Activated T-helper 17 cell treated with anti-CD3 and anti-CD28 coated beads, Interleukin-2, amount 50 U/mL, for 72 hours (primary cell): ENCODE measurements at places on chromosomes 11 and 22. TPM values are rescaled to one million over a fixed set of nuclear protein-coding genes. Genes with fewer than 3 reads are reported as not detected.

CALCB gene
- total RNA-seq, result 0.56 TPM

KREMEN1 gene
- 0.40 TPM for total RNA-seq

P2RY6 gene
- total RNA-seq, result not detected

PYGM gene
- 4.7 TPM for total RNA-seq

ESAM gene
- 0.50 TPM for total RNA-seq

C11orf91 gene
- total RNA-seq, result not detected

GRCh38 chr22:22865311-22866072 is 22.1 kb upstream of the IGLL5 start:
- ATAC-seq, result peak; percentile 78

GRCh38 chr11:62491571-62492329 is 54.9 kb downstream of the AHNAK start:
- no peak for ATAC-seq

GRCh38 chr11:110907629-110908028 is 195.4 kb upstream of the ARHGAP20 start:
- ATAC-seq, result peak; percentile 64

- no peak for ATAC-seq
Observed at GRCh38 chr11:32382339-32383049, 52.8 kb downstream of the WT1 start.

DNA sequence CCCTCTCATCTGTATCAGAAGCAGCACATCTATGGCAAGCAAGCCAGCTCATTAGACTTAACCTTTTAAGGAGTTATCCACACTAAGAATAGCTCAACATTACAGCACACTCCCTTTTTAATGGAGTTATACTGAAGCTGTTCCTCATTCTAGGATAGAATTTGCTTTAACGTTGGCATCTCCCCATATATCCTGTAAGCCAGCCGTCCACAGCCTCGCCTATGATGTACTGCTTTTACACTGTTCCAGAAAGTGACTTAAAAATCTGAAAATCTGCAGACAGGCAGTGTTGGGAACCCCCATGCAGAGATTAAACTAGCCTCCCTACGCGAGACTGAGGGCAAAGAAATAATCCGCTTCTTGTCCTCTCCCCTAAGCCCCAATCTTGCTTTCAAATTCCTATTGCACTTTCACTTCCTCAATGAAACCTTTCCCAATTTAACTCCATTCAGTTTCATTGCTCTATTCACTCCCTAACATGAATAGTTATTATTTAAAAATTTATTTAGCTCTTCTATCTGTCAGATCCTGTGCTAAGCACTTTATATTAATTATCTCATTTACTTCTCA is 225.0 kb downstream of the BLID start:
- ATAC-seq, result no peak

- no peak for ATAC-seq
Observed at GRCh38 chr11:108125096-108125495, 3.7 kb downstream of the ACAT1 start.

DNA sequence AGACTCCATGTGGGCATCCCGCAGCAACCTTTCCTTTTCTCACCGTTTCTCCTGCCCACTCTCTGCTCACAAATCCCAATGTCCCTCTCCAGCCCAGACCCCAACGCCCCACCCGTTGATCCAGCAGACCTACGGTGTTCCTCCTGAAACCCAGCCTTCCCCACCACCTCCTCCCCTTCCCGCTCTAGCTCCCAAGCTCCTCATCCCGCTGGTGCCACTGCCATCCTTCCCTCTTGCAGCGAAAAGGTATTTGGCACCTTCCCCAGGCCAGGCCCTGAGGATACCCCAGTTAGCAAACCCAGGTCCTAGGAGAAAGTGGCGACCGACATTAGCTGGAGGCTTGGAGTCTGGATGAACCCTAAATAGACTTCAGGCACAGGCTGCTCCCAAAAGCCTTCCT is 84.0 kb upstream of the RTL6 start:
- ATAC-seq, result no peak

DNA sequence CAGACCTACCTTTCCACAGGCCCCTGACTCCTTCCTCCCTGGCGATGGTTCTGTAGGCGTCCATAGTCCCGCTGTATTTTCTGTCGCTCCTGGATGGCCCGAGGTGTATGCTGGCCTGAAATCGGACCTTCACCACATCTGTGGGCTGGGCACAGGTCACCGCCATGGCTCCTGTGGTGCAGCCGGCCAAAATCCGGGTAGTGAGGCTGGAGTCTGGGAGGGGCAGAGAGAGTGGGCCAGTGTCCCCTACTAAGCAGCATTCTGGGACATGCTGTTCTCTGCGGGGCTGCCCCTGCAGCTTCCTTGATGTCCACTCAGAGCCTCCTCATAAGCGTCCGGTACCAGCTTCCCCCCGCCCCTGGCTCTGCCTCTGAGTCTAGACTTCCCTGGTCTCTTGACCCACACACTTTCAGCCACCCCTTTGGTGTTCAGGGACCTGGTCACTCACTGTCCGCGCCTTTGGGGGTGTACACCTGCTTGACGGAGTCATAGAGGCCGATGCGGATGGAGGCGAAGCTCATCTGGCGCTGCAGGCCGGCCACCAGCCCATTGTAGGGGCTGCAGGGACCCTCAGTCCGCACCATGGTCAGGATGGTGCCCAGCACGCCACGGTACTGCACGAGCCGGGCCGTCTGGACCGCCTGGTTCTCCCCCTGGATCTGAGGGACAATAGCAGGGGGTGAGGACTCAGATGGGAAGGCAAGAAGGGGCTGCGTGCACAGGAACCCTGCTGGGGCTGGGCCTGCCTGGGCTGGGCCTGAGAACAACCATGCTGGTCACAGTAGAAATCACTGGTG is 3.0 kb downstream of the UCP3 start:
- no peak for ATAC-seq

- ATAC-seq, result no peak
Observed at GRCh38 chr11:75223954-75224643, 16.5 kb upstream of the TPBGL start.

GRCh38 chr22:33337524-33337923 is 279.3 kb upstream of the SYN3 start:
- ATAC-seq, result no peak

GRCh38 chr11:18191376-18191775 is 18.7 kb downstream of the MRGPRX4 start:
- no peak for ATAC-seq

- no peak for ATAC-seq
Observed at GRCh38 chr11:124728134-124728533, 11.6 kb upstream of the NRGN start.

DNA sequence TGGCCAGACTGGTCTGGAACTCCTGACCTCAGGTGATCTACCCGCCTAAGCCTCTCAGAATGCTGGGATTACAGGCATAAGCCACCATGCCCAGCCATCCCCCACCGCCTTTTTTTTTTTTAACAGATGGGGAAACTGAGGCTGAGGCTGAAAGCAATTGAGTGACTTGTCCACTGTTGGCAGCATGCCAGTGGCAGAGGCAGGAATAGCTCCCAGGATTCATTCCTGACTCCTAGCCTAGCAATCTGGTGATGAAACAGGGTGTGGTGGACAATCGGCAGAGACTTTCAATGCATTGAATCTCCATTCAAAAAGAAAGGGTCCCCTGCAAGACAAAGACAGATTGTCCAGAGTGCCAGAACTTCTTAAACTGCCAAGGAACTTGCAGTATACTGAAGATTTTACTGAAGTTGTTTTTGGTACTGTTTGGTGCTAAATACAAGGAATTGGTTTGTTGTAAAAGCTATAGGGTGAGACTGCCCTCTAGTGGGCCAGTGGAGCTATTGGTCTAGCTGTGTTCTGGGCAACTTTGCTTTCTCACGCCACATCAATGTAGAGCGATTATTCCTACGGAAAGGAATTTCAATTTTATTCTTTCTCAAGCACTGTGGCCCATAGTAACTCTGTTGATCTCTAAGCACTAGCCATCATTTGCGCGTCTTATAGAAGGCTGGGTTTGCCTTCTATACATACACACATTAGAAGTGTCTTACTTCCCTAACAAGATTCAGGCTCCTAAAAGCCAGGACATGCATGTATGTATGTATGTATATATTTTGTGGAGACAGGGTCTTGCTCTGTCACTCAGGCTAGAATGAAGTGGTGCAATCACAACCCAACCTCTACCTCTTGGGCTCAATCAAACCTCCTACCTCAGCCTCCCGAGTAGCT is 21.0 kb downstream of the C22orf31 start:
- peak; percentile 70 for ATAC-seq

DNA sequence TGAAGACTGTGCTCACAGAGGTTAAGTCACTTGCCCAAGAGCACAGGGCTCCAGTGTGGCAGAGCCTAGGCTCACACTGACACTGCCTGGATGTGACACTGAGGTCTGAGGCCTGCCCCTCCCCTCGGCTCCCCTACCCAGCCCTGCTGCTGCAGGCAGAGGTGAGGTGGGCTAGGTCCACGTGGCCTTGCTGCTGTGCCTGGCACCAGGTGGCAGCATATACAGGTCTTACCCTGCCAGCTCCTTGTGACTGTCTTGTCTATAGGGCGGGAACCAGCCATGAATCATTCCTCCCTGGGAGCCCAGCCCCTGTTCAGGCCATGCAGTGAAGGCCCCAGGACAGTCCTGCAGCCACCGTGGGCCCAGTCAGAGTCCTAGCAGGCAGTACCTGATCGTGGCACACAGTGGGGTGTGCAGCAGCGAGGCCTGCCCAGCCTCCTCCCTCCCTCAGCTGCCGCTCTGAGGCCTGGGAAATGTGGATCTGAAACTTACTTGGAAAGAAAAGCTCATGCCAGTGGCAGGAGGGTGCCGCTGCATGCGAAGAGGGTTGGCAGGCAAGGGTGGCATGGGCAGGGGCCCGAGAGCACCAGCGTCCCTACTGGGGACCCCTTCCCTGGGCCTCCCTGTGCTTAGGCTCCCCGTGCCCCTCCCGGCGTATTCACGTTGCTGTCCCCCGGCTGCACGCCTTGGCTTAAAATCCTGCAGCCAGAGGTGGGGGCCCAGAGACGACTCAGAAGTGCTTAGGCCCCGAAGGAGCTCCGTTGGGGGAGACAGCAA is 1.2 kb upstream of the CERK start:
- peak; percentile 80 for ATAC-seq

GRCh38 chr11:64697663-64698375 is 25.2 kb downstream of the NRXN2 start:
- no peak for ATAC-seq

DNA sequence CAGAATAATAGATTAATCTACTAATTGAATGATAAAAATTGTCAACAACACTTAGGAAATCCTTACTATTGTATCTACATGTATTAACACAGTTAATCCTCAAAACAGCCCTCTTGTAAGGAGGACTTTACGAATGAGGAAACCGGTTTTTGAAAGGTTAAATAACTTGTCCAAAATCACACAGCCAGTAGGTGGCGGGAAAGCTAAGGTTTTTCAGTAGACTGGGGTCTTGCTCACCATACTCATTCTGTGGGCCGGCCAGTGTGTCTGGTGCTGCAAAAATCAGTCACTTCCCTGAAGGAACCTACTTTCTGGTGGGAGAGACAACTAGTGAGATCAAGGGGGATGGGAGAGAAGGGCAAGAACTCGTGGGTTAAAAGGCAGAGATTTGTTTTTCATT is 3.8 kb downstream of the DCPS start:
- no peak for ATAC-seq

- ATAC-seq, result no peak
Observed at GRCh38 chr11:47411884-47412746, 3.7 kb downstream of the SLC39A13 start.

DNA sequence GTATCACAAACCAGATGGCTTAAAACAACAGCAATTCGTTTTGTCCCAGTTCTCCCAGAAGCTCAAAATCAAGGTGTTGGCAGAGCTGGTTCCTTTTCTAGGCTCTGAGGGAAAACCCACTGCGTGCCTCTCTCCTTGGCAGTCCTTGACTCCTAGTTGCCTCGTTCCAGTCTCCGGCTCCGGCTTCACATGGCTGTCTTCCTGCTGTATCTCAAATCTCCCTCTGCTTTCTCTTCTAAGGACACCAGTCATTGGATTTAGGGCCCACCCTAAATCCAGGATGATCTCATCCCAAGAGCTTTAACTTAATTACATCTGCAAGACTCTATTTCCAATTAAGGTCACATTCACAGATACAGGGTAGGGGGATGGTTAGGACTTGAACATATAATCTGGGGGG is 9.2 kb upstream of the NAA40 start:
- ATAC-seq, result no peak

- ATAC-seq, result no peak
Observed at GRCh38 chr11:12411806-12412727, 34.7 kb downstream of the PARVA start.

- ATAC-seq, result no peak
Observed at GRCh38 chr22:33242078-33242477, 183.9 kb upstream of the SYN3 start.

GRCh38 chr11:36431429-36432092 is 78.5 kb downstream of the TRAF6 start:
- ATAC-seq, result peak; percentile 100

DNA sequence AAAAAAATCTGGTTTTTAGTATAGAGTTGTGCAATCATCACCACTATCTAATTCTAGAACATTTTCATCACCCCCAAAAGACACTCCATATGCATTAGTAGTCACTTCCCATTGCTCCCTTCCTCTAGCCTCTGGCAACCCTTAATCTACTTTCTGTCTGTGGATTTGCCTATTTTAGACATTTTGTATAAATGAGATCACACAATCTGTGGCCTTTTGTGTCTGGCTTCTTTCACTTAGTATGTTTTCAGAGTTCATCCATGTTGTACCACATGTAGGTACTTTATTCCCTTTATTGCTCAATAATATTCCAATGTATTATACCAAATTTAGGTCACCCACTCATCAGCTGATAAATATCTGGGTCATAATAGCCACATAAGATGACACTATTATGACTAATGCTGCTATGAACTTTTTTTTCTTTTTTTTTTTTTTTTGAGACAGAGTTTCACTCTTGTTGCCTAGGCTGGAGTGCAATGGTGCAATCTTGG is 67.5 kb upstream of the SCUBE2 start:
- ATAC-seq, result peak; percentile 80

DNA sequence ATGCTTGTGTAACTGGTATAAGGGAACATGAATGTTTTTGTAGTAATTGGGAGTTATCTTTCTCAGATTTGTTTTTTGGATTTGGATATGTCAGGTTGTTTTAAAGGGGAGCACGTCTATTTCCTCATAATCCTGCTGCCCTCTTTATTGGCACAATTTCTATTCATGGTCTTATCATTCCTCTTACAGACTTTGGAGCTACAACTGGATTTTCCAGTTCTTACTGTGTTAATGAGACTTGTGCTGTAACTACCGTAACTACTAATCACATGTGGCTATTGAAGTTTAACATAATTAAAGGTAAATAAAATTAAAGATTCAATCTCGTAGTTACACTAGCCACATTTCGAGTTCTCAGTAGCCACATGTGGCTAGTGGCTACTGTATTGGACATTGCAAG is 1.9 kb downstream of the FDX1 start:
- ATAC-seq, result no peak

DNA sequence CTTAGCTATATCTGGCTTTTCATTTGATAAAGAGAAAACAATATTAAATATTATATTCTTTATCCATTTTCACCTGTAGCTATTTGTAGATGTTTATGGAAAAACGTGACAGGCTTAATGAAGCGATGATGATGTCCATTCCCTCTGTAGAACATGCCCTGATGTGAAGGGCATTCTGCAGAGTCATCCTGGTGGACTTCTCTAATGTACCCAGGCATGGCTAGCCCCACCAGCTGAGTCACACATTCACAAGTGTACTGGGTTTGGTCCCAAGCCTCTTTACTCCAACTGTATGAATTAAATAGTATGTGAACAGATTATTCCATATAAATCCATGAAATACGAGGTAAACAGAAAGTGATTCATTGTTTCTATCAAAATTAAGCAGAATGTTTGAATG is 139.3 kb downstream of the CADM1 start:
- no peak for ATAC-seq

- peak; percentile 50 for ATAC-seq
Observed at GRCh38 chr22:49497266-49497665, 330.4 kb downstream of the BRD1 start.

- ATAC-seq, result no peak
Observed at GRCh38 chr11:94788396-94788795, 20.2 kb downstream of the AMOTL1 start.
